ENCODE measurements at places on chromosomes 1 and 21.

- peak; percentile 36 for DNase-seq
These were observed 284.9 kb upstream of the RUNX1 start for GRCh38 chr21:35333831-35334618.

- peak; percentile 55 for DNase-seq
These were observed at the start of gene IL22RA1 for GRCh38 chr1:24142546-24143534. Gene IL22RA1, minus strand, starts transcription at chr1:24143140. Its CDS starts 58 bp downstream, at chr1:24143082.

GRCh38 chr21:36169470-36170128 lies 13.0 kb downstream of the DOP1B start:
- no peak for DNase-seq

DNA sequence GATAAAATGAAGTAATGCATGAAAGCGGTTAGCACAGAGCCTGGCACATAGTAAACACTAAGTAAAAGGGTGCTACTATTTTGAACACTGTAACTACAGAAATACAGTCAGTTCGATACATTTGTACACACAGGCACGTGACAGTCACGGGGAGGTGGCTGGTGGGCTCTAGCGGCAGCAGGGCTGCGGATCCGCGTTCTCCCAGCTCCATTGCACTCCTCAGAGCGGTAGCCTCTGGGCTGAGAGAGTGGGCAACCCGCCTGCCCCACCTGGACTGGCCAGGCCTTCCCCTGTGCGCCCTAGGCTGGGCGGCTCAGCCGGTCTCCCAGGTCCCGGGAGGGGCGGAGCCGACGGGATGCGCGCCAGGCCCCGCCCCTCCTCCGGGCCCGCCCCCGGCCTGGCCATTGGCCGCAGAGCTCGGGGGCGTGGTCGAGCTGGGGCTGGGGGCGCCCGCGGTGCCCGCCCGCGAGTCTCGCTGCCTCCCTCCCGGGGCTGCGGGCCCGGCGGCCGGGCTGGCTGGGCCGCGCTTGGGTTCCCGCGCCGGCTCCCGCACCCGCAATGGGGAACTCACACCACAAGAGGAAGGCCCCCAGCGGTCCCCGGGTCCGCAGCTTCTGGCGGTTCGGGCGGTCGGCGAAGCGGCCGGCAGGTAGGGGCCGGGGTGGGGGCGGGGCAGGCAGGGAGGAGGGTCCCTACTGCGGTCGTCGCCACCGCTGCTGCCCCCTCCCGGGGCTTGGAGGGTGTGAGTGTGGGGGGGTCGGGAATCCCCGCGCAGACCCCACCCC lies 51.2 kb upstream of the SYNC start:
- DNase-seq = peak; percentile 96

GRCh38 chr1:14756589-14757285 lies 158.3 kb downstream of the KAZN start:
- DNase-seq = no peak

DNA sequence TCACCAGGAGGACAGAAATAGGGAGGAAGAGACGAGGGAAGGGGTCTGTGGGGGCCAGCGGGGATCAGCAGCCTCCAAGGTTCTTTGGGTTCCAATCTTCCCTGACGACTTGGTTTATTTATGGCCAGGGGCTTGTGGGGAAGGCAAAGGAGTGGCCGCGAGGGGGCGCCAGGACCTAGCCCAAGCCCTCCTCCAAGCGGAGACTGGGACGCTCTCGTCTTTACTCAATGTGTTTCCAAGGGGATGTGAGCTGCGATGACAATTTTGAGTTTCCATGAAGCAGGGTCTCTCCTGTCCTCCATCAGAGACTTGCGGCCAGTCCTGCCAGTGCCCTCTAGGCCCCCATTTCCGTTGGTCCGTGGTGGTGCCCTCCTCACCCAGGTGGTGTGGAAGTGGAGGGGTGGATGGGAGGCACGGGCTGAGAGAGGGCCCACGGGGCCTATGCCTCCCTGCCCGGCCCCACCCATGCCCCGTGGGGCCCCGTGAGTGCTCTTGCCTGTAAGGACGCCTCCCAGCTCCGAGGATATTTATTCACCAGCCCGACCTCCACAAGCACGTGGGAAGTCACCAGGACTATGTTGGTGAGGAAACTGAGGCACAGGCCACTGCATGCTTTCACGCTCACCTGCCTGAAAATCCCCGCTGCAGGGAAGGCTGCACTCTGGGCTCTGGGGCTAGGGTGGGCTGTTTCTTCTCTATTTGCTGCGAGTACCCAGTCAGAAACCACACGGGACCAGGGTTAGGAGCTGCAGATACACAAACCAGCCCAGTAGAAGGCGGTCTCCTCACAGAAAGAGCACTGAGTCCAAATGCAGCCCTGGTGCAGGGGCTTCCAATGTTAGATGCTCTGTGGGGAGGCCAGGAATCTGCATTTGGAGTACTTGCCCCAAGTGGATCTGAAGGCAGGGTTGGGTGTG lies 26.5 kb downstream of the DMRTB1 start:
- peak; percentile 89 for DNase-seq

GRCh38 chr1:172401892-172402291 lies 18.6 kb upstream of the C1orf105 start:
- no peak for DNase-seq

- no peak for DNase-seq
These were observed 147.7 kb downstream of the SYT2 start for GRCh38 chr1:202562444-202563060.

DNA sequence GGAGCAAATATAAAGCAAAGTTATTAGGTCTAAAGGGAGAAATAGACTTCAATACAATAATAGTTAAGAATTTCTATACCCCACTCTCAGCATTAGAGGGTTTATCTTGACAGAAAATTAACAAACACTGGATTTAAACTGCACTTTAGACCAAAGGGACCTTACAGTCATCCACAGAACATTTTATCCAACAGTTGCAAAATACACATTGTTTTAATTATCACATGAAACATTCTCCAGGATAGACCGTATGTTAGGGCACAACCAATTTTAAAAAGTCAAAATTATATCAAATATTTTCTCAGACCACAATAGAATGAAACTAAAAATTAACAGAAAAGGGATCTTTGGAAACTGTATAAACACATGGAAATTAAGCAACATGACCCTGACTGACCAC lies 384.5 kb upstream of the C1orf87 start:
- DNase-seq = no peak

- DNase-seq = no peak
These were observed 1815.0 kb downstream of the MRPL39 start for GRCh38 chr21:23792300-23792699.

DNA sequence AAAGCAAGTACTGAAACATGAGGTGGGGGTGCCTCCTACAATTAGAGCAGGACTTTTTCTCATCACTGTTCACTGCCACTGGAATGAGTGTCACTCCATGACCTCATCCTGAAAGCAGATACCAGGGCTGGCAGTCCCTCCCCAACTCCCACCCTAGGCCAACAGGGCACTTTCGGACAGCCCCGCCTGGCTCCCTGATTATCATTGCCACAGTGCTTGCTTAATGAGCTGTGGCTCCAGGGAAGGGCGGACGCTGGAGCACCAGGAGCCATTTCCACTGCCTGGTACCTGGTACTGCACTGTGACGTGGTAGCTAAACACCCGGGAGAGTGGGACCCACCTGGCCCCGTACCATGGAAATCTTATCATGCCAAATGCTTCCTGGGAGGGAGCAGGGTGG lies 22.3 kb downstream of the SLC9A1 start:
- no peak for DNase-seq

GRCh38 chr1:160421881-160422280 lies 21.5 kb downstream of the VANGL2 start:
- DNase-seq = no peak

DNA sequence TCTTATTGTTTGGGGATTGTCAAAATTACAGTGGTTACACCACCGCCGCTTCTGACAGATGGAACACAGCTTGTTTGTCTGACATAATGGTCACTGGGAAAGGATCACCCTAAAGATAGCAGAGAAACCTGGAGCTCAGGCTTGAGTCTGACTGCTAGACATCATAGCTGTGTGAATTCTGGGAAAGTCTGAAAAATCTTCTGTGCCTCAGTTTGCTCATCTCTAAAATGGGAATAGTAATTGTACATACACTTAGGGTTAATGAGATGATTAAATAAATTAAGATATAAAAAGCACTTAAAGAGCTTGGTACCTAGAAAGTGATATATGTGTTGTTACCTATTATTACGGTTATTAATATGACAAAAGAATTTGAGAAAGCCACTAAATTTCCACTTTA lies 39.7 kb upstream of the NRIP1 start:
- DNase-seq = no peak

DNA sequence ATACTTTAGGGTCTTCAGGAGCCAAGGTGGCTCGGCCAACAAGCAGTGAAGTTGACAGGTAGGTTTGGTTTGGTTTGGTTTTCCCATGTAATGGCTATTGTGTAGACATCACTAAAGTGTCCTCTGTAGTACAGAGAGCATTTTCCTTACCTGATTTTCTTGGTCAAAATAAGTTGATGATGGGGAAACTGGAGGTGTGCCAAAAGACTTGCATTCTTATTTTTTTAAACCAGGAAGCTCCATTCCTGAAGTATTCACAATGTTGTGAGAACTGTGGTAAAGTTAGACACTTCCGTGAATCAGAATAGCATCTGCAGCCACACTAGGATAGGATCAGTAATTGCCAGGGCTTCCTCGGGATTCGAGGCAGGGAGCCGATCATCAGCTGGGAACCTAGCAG lies 2.9 kb downstream of the ZBTB37 start:
- no peak for DNase-seq

DNA sequence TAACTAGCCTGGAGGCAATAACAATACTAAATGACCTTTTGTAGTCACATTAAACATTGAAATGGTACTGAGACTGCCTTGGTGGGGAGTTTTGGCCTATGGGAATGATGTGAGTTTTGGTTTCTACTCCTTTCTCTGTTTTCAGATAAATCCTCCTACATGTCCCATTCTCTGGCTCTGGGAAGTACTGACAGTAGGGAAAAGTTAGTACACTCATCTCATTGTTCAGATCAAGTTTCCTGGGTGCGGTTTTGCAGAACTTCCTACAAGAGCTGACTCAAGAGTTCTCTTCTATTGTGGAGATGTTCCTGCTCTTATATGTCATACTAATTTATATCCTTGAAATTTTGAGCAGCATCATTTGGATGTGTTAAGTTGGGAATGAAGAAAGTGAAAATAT lies 74.2 kb upstream of the MACF1 start:
- DNase-seq = no peak

- peak; percentile 25 for DNase-seq
These were observed 1.1 kb downstream of the RASAL2 start for GRCh38 chr1:178094739-178095645.

DNA sequence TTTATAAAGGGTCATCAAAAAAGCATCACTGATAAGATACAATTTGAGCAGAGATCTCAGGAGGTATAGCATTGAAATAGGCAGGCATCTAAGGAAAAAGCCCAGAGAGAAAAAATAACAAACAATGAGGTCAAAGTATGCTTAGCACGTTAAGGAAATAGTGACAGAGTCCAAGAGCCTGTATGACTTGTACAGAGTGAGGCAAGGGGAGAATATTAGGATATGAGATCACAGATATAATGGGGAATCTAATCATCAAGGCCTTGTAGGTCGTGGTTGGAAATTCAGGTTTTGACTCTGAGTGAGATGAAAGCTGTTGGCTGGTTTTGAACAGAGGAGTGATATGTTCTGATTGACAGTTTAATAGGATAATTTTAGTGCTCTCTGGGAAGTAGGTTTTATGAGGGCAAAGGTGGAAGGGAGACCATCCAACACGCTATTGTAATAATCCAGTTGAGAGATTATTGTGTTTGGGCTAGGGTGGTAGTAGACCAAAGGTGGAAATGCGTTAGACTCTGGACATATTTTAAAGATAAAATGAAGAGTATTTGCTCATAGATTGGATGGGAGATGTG lies 644.6 kb upstream of the TMPRSS15 start:
- no peak for DNase-seq

- peak; percentile 58 for DNase-seq
These were observed 950 bp upstream of the EVA1C start for GRCh38 chr21:32411350-32412161.

GRCh38 chr1:202282596-202283283 lies 59.0 kb downstream of the UBE2T start:
- DNase-seq = no peak

- no peak for DNase-seq
These were observed 37.1 kb upstream of the CSF1 start for GRCh38 chr1:109873278-109874175.

- DNase-seq = no peak
These were observed 45.4 kb upstream of the TDRD10 start for GRCh38 chr1:154456631-154457030.

DNA sequence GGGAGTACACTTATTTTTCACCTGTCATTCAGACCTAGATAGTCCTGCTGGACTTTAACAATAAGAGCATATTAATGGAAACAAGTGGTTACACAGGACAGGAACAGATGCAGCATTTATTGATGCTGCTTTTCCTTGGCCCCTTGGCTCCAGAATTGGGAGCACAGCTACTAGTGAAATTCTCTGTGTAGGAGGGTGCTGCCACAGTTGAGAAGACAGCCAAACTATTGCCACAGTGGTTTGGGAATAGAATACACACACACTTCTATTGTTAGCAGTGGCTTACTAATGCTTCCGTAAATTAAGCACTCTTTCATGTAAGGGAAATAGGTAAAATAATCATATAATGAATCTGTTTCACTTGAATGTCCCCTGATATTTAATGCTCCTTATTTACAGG lies 105.3 kb upstream of the TENT5C start:
- DNase-seq = no peak

GRCh38 chr1:202376247-202376646 lies 27.7 kb downstream of the PPP1R12B start:
- DNase-seq = no peak

DNA sequence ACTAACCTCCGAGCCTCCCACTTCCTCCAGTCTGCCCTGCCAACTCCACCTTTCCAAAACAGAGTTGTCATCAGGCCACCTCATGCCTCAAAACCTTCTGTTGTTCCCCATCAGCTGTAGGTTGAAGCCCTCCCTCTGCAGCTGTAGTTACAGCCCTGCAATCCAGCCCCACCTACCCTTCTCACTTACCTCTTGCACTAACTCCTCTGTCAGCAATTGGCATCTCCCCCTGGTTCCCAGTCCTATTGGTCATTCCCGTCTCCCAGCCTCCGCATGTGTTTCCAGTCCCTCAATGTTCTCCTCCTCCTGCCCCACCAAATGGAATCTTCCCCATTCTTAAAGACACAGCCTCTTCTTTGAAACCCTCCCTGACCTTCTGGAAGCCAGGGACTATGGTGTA lies 100.1 kb upstream of the GCLM start:
- DNase-seq = no peak

GRCh38 chr1:44835738-44836675 lies 7.0 kb downstream of the PTCH2 start:
- DNase-seq = peak; percentile 85

DNA sequence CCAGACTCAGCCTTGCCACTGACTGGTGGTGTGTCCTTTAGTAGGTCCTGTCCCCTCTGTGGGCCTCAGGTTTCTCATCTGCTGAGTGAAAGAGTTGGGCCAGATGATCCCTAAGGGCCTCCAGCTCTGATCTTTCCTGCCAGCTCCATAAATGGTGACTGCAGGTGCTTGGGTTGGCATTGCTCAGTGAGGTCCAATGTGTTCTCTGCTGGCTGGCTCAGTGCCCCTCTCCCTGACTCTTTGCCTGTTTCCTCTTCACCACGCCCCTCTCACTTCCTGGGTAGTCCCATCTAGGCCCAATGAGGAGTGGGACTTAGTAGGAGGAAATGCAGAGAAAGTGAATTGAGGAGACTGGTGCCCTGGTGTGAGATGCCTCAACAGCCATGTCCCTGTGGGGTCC lies 36.6 kb downstream of the UBE2T start:
- no peak for DNase-seq

GRCh38 chr21:18545908-18546307 lies 142.3 kb upstream of the TMPRSS15 start:
- DNase-seq = no peak

GRCh38 chr1:67165468-67166041 lies 699 bp upstream of the IL23R start:
- DNase-seq = no peak
